ENCODE measurements at places on chromosomes 6 and 20. TPM values are rescaled to one million over a fixed set of nuclear protein-coding genes. Genes with fewer than 3 reads are reported as not detected.

- DNase-seq = peak; percentile 55
Measured at GRCh38 chr6:127302728-127303660, 36.3 kb downstream of the RNF146 start.

DNA sequence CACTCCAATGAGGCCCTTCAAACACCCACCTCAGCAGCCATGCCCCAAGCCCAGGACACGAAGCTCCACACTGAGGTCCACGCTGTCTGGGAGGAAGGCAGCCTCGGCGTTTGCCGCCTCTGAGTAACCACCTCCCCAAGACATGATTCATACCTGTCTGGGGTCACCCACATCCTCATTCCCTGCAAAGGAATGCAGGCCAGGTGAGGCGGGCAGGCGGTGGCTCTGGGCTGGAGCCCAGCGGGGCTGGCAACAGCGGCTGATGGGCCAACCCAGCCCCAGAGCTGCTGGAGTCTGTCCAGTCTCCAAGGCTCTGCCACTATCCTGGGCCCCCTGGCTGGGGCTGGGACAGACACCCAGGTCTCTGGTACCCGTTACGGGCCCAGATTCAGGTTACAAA lies 14.8 kb downstream of the PMEPA1 start:
- peak; percentile 82 for DNase-seq

DNA sequence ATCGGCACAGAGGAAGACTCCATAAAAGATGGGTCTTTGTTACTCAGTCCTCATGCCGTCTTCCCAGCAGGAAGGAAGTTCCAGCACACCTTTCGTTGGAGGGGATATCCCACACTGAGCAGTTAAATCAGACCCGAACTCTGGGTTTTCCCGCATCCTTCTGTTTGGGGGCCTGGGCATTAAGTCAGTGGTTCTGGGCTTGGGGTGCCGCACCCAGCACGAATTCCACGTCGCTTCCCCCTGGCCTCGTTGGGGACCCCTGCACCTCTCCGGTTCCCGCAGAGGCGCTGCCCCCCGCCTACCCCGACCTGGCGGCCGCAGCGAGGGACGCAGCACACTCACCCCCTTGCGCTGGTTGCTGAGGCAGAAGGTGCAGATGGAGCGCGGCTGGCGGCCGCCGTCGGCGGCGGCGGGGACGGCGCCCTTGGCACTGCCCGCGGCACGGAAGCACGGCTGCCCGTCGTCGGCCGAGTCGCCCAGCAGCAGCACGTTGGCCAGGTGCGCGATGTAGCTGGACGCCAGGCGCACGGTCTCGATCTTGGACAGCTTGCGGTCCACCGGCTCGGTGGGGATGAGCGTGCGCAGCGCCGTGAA lies 641 bp downstream of the TCF15 start:
- DNase-seq = no peak

DNA sequence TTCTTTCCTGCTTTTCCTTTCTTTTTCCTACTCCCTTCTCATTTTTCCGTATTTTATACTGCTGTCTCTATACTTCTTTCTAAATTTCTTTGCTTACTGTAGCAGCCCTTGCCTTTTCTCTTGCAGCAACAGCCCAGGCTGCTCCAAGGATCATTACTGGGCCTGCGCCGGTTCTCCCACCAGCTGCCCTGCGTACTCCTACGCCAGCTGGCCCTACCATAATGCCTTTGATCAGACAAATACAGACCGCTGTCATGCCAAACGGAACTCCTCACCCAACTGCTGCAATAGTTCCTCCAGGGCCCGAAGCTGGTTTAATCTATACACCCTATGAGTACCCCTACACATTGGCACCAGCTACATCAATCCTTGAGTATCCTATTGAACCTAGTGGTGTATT lies 148.8 kb downstream of the QKI start:
- no peak for DNase-seq

DNA sequence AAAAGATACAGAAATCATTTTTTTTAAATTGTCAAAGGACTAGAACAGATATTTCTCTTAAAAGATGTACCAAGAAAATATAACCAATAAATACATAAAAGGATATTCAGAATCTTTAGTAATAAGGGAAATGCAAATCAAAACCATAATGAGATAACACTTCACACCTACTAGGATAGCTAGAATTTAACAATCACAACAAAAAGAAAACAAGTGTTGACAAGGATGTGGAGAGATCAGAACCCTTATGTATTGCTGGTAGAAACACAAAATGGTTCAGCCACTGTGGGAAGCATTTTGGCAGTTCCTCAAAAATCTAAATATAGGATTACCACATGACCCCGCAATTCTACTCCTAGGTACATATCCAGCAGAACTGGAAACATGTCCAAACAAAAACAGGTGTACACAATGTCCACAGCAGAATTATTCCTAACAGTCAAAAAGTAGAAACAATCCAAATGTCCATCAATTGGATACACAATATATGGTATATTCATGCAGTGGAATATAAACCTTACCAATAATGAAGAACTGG lies 211.0 kb downstream of the LRFN2 start:
- DNase-seq = no peak

GRCh38 chr6:36743538-36744303 lies 46.1 kb downstream of the RAB44 start:
- no peak for DNase-seq

GRCh38 chr20:50136822-50137599 lies 16.5 kb downstream of the PEDS1 start:
- DNase-seq = no peak

GRCh38 chr6:164021589-164022250 lies 607.2 kb downstream of the QKI start:
- DNase-seq = no peak

- peak; percentile 85 for DNase-seq
Measured at GRCh38 chr6:27836783-27837624, 75.2 kb downstream of the OR2B2 start.

DNA sequence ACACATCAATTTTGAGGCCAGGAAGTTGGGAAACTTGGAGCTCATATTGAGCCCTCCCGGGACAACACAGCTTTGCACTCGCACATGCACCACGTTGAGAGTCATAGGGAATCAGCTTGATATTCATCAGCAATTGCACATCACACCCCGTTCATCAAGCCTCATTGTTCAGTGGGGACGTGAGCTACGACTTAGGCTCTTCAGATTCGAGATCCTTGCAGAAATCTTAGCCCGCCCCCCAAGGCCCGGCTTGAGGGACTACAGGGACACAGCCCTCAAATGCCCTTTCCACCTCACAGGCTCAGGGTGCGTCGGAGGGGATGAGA lies 93.0 kb upstream of the MAFB start:
- no peak for DNase-seq

DNA sequence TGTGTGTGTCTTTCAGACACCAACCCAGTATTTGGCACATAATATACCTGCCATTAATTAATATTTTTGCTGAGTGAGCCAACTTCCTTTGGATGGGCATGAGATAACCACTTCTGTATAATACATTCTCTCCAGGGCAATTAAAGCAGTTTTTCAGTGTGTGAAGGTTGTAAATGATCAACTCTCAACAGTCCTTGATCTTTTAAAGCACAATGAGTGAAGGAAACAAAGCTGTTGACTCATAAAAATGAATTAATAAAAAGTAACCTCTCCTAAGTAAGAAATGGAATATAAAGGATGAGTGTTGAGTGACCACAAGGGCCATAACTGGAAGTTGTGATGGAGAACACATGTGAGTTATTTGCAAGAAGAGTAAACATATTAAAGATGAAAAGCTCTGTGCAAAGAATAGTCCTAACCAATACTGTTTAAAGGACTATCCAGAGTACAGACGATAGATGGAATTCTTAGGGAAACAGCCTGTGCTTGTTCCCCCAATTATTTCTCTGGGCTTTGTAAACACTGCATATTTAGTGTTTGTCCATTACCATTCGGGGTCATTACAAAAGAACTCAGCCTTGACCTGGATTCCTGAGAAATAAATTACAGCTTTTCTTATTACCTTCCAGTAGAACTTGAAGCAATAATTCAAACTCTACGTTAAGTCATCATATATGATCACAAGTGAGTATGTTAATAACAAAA lies 446.2 kb downstream of the PLCB1 start:
- DNase-seq = no peak

DNA sequence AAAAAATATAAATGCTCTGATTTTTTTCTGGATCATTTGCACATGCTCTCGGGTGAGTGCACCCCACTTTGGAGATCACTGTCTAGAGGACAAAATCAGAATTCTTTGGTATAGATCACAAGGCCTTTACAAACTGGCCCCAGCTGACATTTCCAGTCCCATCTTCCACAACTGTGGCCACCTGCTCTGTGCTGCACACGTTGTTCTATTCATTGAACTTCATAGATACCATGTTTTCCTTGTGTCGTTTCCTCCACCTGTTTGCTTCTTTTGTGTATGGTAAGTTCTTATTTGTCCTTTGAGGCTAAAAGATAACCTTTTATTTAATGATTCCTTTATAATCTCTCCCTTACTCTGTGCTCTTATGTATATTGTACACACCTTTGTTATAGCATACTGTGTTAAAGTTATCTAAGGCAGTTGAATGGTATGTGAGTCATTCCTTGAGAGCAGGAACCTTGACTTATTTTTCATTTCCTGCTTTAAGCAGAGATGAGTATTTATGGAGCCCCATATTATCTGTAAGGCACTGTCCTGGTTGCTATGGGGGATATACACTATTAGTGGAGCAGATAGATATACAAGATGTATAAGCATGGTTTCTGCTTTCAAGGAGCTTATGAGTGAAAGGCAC lies 12.0 kb upstream of the SLC17A5 start:
- DNase-seq = no peak

- DNase-seq = no peak
Measured at GRCh38 chr20:58196402-58197184, 31.9 kb downstream of the ANKRD60 start.

DNA sequence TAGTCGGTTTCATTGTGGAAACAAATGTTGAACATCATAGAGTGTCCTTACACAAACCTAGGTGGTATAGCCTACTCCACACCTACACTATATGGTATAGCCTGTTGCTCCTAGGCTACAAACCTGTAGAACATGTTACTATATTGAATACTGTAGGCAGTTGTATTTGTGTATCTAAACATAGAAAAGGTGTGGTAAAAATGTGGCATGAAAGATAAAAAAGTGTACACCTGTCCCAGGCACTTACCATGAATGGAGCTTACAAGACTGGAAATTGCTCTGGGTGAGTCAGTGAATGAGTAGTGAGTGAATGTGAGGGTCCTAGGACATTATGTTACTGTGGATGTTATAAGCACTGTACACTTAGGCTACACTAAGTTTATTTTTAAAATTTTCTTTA lies 103.0 kb downstream of the ZFAND3 start:
- no peak for DNase-seq

- DNase-seq = no peak
Measured at GRCh38 chr20:64116016-64116415, 8.7 kb upstream of the NPBWR2 start.

DNA sequence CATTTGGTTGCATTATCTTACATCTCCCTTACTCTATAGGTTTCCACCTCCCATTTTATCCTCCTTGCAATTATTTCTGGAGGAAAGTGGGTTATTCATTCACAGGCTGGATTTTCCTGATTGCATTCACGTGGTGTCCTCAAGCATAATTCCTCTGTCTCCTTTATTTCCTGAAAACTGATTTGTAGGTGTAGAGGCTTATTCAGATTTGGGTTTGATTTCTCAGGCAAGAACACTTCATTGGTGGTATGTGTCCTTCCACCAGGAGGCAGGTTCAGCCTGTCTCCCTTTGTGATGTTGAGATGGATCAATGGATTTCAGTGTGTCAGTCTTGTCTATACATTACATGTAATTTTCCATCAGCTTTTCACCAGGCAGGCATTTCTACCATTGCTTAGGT lies 17.3 kb downstream of the DNPH1 start:
- no peak for DNase-seq

DNA sequence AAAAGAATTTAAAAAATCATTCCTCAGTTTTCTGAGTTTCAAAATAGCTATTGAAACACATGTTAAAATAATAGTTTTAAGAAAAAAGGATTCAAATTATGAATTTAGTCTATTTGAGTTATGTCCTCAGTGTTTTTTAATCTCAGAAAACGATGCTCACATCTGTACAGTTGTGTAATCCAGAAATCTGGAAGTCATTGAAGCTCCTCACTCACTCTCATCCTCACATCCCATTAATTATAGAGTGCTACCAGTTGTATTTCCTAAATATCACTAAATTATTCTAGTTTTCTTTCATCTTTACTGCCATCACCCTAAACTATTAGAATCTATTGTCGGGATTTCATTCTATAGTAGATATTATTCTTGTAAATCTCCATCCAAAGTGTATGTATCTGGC lies 234.7 kb upstream of the RIMS1 start:
- no peak for DNase-seq

DNA sequence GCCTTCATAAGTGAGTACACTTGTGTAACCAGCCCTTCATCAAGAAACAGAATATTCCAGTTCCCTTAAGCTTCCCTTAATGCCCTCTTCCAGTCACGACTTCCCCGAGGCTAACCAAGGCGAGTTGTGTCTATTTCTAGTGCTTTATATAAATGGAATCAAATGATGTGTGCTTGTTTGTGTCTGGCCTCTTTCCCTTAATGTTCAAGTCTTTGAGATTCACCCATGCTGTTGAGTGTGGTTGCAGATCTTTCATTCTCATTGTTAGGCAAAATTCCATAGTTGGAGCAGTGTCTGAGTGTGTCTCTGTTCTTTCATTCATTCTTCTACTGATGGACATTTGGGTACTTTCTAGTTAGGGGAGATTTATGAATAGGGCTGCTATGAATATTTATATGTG lies 135.0 kb downstream of the CEBPB start:
- DNase-seq = no peak

DNA sequence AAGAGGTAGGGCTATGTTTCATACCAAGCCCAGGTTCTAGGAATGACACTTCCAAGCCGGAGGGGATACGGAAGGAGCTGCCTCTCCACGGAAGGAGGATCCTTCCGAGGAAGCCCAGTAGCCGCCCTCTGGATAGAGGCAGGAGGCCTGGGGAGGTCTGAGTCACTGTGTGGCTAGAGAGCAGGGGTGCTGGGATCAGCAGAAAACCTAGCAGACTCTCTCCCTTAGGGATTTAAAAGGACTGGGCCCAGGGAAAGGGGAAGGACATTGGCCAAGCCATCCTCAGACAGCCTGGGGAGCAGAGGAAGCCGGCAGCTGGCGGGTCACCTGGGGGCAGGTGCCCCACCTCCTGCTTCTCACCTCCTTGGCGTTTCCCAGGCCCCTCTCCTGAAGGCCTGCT lies 36.6 kb upstream of the NFATC2 start:
- DNase-seq = no peak

- peak; percentile 64 for DNase-seq
Measured at GRCh38 chr6:137799950-137800568, 67.0 kb upstream of the TNFAIP3 start.

DNA sequence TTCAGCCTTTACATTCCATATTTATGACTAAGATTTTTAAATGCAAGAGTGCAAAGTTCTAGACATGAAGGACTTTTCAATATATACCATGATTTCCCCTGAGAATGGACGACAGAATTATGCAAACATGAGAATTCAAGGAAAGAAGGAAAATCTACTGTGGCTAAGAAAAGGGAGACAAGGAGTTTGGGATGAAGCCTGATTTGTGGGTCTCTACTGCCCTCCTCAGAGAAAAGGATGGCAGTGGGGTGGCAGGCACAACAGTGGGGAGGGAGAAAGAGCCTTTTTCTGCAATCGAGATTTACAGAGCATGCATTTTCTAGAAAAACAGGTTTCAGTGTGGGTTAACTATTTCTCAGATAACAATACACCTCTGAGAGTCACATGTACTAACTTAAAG lies 466.9 kb upstream of the NRSN1 start:
- peak; percentile 17 for DNase-seq

STX11 gene
- 2.9 TPM for total RNA-seq

RFX6 gene
- total RNA-seq = not detected

YTHDF1 gene
- 40.8 TPM for total RNA-seq

SPATS1 gene
- not detected for total RNA-seq

MRAP2 gene
- 1.9 TPM for total RNA-seq

SLC22A2 gene
- total RNA-seq = 1.4 TPM

LPIN3 gene
- total RNA-seq = 41.8 TPM

ADISSP gene
- 61.1 TPM for total RNA-seq

SSR1 gene
- 130 TPM for total RNA-seq

SLC17A1 gene
- total RNA-seq = 0.63 TPM
